ENCODE measurements at places on chromosomes 13 and 19. TPM values are rescaled to one million over a fixed set of nuclear protein-coding genes. Genes with fewer than 3 reads are reported as not detected.

Gene MAST1
- 3.0 TPM for total RNA-seq

Gene ZNF20
- total RNA-seq = not detected

Gene RXFP2
- total RNA-seq = not detected

Gene RDH8
- 0.27 TPM for total RNA-seq

Gene DHDH
- total RNA-seq = 1.7 TPM

Gene DCLK1
- total RNA-seq = 0.65 TPM

Gene MFSD12
- 152 TPM for total RNA-seq

Gene PRR36
- 0.36 TPM for total RNA-seq

Gene CEACAM21
- total RNA-seq = not detected

Gene PRR22
- 2.9 TPM for total RNA-seq

Gene ERICH6B
- total RNA-seq = not detected

Gene MCF2L
- total RNA-seq = 0.09 TPM

Gene ADGRL1
- total RNA-seq = 5.2 TPM

Gene HPN
- 0.15 TPM for total RNA-seq

Gene ZSCAN18
- 2.3 TPM for total RNA-seq
